ENCODE measurements at places on chromosomes 7 and 10.

DNA sequence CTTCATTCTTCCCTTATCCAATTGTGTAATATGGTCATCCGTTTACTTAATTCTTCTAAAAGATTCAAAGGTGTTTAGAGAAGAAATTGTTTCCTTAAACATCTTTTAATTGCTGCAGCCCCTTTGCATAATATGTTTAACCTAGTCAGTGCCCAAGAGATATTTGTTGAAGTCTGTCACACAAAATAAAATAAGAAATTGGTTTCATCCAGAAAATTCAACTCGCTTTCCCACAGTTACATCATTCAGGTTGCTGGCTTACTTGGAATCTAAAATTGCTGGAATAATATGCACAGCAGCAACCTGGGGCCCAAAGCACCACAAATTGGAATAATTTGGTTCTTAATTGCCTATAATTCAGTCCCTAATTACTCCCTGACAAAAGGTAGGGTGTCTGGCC lies 155.1 kb upstream of the ETV1 start:
- no peak for DNase-seq

GRCh38 chr10:121185816-121186455 lies 334.8 kb downstream of the WDR11 start:
- DNase-seq: no peak

DNA sequence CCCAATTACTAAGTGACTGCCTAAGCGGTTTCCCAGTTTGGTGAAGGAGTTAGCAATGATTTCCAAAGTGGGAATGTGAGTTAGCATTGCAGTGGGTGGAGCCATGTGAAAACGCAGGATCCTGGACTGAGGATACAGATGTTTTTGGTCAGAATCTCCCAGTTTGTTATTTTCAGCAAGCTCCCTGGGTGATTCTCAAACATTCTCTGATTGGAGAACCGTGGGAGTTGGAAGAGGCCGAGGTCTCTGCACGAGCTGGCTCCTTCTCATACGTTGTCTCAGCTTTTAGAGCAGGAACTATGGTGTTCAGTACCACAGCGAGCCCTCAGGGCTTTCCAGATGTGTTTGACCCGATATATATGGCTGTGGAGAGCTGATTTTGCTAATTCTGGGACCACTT lies 396.5 kb upstream of the NPVF start:
- no peak for DNase-seq

- no peak for DNase-seq
Measured at GRCh38 chr10:27833792-27834191, 88.2 kb upstream of the MKX start.

DNA sequence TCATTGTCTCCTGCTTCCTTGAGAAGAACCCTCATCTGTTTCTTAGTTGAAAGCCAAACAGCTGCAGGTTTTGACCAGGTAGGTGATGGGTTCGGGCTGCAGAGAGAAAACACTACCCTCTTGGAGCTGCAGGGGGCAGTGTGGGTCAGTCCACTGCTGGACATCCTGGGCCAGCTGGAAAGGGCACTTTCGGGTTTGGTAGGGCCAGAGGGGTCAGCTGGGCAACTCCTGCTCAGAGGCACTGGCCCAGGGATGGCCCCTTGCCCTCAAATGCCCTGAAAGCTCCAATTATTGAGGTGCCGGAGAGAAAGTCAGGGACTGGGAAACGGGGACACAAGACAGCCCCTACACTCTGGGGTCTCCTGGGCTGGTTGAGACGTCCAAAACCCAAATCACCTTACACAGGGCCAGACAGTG lies 90.7 kb downstream of the MKI67 start:
- DNase-seq: no peak

GRCh38 chr10:103506061-103506460 lies 12.6 kb downstream of the NEURL1 start:
- no peak for DNase-seq

- peak; percentile 91 for DNase-seq
Measured at GRCh38 chr7:143305423-143306070, 10.4 kb upstream of the CLCN1 start.

GRCh38 chr7:24868741-24869140 lies 111.2 kb downstream of the OSBPL3 start:
- DNase-seq: no peak

DNA sequence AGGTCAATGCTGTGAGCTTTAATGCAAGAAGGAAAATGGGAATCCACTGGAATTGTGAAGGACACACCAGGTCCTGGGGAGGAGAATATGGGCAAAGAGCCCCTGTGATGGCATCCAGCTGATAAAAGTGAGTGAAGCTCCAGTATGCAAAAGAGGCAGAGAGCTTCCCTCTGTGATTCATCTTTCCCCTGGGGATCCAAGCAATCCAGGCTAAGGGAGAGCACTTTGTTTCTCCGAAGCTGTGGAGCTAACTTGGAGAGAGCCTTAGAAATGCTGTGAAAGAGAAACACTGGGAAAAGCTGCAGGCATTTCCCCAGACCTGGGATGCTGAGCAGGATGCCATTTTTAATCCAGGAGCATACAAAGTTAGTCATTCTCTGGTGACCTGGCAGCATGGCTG lies 489.5 kb downstream of the SH2D4B start:
- DNase-seq: no peak

DNA sequence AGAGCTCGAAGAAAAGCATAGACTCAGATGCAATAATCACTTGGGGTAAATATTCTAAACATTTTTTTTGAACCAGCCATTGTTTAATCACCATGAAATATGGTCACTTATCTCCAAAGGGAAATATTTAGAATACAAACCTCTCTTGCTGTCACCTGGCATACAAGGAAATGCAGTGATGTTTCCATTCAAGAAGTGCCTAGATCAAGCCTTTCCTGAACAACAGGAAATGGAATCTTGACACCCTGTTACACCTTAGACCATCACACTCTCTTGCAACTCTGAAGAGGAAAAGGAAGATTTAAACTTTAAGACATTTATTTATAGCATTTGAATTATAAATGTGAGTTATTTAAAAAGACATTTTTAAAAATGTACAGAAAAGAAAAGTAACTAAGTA lies 263.0 kb upstream of the BMPER start:
- no peak for DNase-seq

- DNase-seq: no peak
Measured at GRCh38 chr7:138625849-138626230, 75.3 kb downstream of the SVOPL start.

- DNase-seq: no peak
Measured at GRCh38 chr7:157442456-157442855, 105.7 kb downstream of the DNAJB6 start.

DNA sequence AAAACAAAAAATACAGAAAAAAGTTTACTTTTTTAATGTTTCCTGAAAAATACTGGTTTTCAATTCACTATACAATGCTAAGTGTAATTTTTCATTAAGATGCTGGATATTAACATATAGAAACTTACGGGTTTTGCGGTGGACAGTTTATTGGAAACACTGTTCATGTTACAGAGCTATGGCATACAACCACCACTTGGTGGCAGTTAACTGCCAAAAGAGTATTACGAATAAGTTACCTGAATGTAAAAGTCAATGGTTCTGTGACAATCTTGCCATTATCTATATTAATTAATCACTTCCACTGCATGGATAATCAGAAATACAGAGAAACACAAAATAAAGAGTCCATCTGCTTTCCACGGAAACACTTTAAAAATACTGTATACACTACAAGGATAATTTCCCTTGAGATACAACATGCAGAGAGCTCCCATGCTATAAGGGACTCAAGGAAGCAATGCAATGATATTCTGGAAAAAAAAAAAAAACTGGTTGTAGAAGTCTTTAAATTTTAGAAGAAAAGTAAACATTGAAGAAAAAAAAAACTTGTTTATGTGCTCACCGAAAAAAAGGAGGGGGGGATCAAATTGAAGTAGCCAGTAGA lies 97.0 kb downstream of the TPK1 start:
- DNase-seq: peak; percentile 7

All from LNCaP clone FGC (cell line).